ENCODE measurements at places on chromosomes 1 and 21.

DNA sequence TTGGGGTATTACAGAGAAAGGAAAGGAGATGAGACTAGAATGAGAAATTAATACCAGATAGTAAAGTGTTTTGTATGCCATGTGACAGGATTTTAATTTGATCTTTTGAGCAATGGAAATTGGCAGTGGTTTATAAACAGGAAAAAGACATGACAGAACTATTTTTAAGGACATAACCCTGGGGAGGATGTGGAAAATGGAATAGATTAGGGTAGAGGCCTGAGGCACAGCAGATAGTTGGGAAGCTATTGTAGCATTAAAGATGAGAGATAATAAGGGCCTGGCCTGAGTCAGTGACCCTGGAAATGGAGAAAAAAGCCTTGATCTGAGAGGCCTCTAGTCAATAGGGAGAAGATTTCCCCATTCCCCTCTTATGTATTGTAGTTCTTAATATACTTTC, 22.1 kb upstream of the KCNA3 start:
- DNase-seq: no peak

- DNase-seq: no peak
Measured at GRCh38 chr1:203308328-203308922, 3.1 kb downstream of the BTG2 start.

DNA sequence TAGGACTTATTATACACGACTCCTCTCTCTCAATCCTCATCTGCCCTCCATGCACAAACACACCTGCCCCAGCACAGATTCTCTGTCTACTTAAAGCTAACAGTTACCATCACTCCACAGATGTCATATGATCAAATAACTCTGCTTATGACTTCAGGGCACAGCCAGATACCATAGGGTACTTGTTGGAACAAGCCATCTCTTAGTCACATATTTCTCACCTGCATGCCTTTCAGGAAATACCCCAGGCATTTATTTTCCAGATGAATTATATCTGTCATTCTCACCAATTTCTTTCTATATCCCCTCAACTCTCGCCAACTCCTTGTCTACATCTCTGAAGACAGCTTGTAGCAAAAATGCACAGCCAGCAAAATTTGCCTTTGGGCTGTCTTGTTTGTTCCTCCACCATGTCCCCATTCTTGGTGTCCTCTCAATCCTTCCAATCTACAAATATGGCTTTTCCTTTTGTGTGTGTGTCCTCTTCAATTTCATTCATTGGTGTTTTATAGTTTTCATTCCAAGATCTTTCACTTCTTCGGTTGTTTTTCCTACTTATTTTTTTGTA, 353.9 kb upstream of the CAMK1G start:
- DNase-seq: no peak

DNA sequence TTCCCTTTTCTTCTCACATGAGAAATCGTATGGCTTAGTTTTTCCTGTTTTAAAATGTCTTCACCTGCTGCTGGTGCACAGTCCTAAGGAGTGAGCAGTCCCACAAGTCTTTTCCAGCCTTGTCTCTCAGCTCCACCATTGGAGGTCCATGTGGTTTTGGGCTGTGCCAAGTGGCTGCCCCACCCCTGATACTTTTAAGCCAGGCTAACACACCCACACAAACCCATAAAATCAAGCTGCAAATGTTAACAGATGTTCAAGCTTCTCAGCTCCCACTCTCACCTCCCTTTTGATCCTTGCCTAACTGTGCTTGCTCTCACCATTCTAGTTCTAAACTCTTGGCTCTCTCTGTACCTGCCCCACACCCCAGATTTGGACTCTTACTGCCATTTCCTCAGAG, 74.5 kb upstream of the COL24A1 start:
- no peak for DNase-seq

DNA sequence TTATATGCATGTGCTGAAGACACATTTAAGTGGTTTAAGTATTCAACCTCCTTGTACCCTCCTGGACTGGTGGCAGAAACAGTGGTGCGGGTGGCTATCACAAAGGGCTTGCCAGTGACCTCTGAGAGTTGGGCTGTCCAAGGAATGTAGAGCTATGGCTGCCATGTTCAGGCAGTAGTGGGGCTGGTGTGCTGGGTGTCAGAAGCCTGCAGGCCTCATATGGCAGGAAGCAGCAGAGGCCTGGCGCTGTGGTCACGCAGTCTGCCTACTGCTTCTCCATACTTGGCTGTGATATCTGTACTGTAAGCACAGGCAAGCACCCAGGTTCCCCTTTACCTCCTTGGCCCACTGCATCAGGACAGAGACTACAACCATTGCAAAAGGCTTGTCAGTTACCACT, 870.0 kb downstream of the LRRIQ3 start:
- no peak for DNase-seq

DNA sequence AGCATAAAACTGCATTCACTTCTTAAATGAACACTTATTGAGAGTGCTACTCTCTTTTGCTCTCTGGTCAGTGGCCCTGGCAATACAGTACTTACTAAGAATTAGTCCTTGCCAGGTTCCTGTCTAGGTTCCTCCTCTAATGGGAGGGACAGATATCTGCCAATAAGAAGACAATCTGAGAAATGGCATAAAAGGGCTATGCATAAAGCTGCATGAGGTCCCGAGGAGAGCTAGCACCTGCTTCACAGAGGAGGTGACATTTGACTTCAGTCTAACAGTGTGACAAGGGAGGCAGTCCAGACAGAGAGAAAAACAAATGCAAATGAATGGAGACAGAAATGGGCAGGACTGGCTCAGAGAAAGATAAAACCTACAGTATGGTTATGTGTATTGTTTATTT, 357.1 kb upstream of the SGIP1 start:
- DNase-seq: no peak

DNA sequence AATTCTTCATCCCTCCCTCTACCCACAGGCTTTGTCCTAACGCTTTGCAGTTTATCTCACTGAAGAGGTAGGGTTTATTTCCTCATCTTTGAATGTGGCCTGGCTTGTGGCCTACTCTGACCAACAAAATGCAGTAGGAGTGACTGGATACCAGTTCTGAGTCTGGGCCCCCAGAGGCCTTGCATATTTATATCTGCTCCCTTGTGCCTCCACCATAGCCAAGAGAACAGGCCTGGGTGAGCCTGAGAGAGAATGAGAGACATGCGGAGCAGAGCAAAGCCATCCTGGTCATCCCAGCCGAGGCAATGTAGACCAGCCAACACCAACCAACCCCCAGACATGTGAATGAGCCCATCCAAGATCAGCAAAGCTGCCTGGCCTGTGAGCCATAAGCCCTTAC, 30.3 kb downstream of the SMIM12 start:
- DNase-seq: no peak

GRCh38 chr1:218878369-218878768, 295.3 kb upstream of the LYPLAL1 start:
- DNase-seq: peak; percentile 85

GRCh38 chr1:100597061-100597741, 59.3 kb downstream of the GPR88 start:
- peak; percentile 95 for DNase-seq

- peak; percentile 50 for DNase-seq
Measured at GRCh38 chr21:43345746-43346409, 81.1 kb downstream of the SIK1 start.

DNA sequence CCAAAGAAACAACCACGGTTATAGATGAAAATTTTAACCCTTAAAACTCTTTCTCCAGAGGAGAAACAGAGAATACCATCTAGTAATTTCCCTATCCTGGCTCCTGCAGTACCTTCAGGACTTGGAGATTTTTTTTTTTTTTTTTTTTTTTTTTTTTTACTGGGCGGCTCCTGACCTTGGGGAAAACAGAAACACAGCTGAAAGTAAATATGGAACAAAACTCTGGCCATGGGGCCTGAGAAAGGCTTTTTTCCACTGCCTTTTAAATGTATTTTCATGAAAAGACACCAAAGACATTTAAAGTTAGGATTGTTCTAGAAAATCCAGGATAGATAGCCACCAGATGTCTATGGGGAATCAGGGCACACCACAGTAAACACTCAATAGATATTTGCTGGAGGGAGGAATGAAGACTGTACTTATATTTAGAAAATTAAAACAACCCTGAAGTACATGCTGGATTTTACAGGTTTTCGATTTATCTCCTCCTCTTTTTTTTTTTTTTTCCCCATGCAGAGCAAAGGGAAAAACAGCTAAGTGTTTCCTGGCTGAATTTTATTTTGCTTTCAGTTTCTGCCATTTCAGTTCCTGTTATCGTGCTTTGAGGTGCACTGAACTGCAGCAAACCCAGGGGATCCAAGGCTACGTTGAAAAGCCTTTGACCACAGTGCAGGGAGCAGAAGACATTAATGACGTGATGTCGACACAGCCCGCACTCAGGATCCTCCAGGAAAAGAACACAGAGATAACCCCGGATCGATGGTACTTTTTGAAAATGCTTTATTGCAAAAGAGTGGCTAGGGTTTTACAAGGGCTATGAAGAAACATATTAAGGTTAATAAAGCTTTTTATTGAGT, 35.7 kb upstream of the CNN3 start:
- DNase-seq: peak; percentile 75

DNA sequence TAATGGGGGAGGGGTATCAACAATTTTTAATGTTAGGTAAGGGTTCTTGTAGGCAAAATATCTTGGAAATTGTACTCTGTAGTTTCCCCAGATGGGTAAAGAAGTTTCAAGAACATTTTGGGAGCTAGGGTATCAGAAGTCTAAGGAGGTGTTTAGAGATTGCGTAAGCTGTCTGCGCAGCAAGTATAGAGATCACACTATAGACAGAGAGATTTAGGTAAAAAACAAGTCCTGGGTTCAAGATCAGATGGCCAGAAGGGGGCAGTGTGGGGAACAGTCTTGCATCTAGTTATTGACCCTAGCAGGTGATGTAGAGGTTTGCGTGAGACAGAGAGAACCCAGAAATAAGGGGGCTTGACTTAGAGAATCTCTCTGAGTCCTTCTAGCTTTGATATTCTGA, 80.8 kb downstream of the S1PR1 start:
- DNase-seq: no peak

GRCh38 chr1:56206391-56206790, 373.0 kb downstream of the PLPP3 start:
- no peak for DNase-seq

- no peak for DNase-seq
Measured at GRCh38 chr1:185823467-185823866, 89.3 kb downstream of the HMCN1 start.

DNA sequence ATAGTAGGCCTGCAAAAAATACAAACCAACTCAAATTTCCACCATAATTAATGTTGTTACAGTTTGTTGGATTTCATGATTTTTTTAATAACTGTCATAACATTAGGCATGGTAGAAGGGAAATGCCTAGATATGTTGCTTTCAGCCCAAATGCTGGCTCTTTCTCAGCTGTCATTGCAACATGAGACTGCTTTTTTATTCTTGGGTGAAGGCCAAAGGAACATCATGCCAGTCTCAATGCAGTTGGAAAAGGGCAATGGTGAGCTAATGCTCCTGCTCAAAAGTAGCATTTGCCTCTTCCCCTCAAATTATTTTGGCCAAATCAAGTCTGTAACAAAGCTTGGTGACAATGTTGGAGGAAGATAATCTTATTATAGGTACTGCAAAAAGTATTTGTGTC, 877.7 kb upstream of the PRMT6 start:
- no peak for DNase-seq

- no peak for DNase-seq
Measured at GRCh38 chr1:212233321-212233720, 51.9 kb upstream of the PPP2R5A start.

DNA sequence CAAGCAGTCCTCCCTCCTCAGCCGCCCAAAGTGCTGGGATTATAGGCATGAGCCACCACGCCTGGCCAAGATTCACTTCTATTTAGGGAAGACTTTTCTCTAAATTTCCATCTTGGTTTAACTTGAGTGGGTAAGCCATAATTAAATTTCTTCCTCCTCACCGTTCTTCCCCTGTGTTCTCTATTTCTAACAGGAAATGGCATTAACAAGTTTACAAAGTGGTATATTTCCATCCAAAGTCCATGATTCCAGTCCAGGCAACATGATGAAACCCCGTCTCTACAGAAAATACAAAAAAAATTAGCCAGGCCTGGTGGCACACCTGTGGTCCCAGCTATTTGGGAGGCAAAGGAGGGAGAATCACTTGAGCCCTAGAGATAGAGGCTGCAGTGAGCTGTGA, 92.1 kb downstream of the ZFYVE9 start:
- no peak for DNase-seq

- DNase-seq: no peak
Measured at GRCh38 chr21:46492851-46493250, 34.2 kb downstream of the DIP2A start.

- DNase-seq: no peak
Measured at GRCh38 chr1:229943988-229944743, 122.9 kb upstream of the GALNT2 start.

GRCh38 chr1:31786366-31787060, 22.4 kb upstream of the ADGRB2 start:
- no peak for DNase-seq

DNA sequence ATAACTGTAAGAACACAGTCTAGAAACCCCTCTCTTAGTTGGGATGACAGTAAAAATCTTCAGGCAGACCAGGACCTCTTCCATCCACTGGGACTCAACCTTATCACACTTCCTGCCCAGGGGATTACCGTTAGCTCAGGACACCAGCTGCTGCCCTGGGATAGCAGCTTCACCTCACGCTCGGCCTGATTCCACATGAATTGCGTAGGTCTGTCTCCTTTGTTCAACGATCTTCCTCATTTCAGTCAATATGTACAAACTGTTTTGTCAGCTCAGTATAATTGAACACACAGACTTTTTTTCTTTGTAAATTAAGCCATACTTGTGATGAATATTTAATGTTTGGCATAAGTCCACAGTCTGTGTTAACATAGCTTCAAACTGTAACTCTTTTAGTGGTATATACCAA, 290.4 kb downstream of the GRIK1 start:
- DNase-seq: no peak

GRCh38 chr1:51000160-51000559, 30.1 kb downstream of the CDKN2C start:
- DNase-seq: no peak

DNA sequence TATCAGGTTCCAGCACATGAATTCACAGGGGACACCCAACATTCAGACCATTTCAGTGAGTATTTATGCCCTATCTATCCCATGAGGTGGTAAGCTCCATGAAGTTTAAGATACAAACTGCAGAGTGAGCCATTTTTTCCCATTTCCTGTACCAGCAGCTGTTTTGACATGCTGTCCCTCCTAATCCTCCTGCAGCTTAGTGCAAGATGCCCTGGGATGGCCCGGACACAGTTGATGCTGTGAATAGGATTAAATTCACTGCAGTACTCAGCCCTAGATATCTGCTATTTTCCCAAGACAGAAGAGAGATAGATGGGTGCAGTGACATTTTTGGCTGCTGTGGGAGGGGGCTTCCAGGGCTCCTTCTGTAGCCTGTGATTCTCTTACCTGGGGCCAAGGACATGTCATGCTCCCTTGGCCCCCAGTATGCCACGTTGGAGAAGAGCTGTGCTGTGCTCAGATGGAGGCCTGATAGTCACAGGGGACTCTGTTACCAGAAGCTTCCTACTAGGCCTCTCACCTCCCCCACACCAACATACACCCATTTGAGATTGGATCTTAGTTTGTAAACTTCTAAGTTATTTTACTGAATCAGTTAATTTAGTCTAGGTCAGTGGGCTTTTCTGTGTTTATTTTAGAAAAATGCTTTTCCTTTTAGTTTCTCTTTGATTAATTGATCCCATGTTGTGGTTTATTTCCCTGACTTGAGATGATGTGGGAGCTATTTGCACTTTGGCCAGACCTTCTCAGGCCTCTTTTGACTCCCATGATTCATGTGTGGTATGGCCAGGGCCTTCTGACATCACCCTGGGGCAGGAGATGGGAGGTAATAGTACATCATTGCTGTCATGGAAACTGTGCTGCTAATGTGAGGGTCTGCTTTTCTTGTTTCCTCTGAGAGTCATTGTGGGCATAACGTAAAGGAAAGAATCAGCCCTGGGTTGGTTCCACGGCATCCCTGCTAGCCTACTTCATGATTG, 92.6 kb downstream of the ST3GAL3 start:
- no peak for DNase-seq

- DNase-seq: no peak
Measured at GRCh38 chr1:206568779-206569352, 43.4 kb downstream of the EIF2D start.
